ENCODE measurements at places on chromosomes 12 and 14.
A peak's percentile ranks its signal among the peaks of the same experiment; 100 is the strongest.

GRCh38 chr14:58296726-58297125 is 1.6 kb upstream of the ARID4A start:
- no peak for DNase-seq

- no peak for DNase-seq
Observed at GRCh38 chr12:11568155-11568761, 81.2 kb upstream of the ETV6 start.

- no peak for DNase-seq
Observed at GRCh38 chr12:122669397-122670070, 33.6 kb downstream of the HCAR2 start.

DNA sequence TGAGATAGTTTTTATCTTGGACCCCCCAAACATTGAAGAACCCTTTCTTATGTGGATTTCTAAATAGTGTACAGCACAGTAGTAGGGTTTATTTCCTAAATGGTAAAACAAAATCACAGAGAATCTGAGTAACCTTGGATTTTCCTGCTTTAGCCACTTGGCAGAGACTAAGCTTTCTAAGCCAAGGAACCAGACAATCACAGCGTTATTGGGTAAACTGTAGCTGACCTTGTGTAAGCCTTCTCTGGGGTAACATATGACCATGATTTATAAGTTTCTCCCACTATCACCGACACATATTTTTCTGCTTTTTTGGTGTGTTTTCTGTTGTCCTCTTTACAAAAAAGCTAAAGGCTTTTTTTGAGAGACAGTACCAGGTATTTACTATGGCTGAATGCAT is 136.3 kb upstream of the PZP start:
- no peak for DNase-seq

DNA sequence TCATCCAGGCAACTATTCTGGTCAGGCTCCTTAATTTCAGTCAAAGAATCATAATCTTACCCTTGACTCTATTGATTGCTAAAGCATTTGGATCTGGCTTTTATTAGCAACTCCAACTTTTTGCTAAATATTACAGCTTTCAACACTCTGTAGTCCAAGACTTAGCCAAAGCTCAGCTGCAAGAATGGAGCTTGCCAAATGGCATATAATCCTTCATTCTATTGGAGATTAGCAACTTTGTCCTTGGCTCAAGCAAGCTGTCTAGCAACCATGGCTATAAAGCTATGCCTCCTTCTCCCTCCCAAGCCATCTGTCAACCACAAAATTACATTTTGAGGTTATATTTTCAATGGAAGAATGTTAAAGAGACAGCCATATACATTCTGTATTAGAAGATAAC is 23.1 kb upstream of the NID2 start:
- DNase-seq, result no peak

DNA sequence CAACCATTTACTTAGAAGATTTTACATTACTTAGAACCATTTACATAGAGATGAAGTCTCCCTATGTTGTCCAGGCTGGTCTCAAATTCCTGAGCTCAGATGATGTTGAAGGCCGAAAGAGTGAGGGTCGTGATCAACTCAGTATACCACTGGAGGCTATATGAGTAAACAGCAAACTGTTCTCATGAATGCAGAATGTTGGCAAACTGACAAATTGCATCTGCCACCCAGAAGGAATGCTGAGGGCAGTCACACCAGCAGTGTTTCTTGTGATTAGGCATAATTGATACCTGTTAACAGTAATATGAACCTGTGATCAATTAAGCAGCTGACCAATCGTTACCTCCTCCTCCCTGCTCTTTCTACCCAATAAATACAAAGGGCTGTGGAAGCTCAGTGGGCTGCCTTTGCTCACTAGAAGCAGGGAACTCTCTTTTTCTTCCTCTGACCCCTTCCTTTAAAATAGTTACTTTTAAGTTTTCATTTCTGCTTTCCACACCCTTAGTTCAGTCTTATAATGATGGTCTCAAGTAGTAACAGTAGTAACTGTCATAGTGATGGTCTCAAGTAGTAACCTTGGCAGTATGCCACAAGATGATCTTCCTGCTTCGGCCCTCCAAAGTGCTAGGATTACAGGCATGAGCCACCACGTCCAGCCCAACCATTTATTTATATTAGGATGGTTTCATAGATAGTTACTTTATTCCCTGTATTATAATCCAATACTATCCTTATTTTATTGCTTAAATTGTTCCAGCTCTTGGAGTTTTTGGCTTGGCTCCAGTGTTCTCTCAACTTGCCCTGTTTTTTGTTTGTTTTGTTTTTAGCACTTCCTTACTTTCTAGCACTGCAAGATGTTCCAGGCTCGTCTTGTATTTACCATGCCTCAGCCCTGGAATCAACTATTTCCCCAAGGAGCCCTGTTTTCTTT is 25.8 kb downstream of the LIMA1 start:
- no peak for DNase-seq

DNA sequence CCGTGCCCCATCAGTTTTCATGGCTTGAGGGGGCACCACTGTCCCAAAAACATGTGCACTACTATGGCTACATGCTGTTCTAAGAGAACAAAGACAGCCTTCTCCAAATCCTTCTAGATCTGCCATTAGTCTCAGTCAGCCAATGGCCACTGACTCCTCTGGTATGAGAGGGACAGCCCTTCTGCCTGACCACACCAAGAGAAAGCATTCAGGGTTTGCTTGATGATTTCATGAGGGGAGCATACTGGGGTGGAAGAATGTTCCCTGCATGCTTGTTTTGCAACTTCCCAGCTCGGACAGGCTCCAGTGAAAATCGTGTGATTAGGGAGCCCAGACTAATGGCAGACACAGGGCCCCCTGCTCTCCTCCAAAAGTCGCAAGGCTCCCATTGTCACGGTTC is 199.6 kb upstream of the ALG10B start:
- no peak for DNase-seq

DNA sequence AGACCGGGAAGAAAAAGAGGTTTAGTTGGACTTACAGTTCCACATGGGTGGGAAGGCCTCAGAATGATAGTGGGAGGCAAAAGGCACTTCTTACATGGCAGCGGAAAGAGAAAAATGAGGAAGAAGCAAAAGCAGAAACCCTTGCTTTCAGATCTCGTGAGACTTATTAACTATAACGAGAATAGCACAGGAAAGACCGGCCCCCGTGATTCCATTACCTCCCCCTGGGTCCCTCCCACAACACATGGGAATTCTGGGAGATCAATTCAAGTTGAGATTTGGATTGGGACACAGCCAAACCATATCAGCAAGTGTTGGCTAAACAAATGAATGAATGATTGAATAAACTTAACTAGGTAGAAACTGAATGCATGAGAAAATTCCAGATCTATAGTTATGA is 85.3 kb upstream of the PARP11 start:
- DNase-seq, result no peak

DNA sequence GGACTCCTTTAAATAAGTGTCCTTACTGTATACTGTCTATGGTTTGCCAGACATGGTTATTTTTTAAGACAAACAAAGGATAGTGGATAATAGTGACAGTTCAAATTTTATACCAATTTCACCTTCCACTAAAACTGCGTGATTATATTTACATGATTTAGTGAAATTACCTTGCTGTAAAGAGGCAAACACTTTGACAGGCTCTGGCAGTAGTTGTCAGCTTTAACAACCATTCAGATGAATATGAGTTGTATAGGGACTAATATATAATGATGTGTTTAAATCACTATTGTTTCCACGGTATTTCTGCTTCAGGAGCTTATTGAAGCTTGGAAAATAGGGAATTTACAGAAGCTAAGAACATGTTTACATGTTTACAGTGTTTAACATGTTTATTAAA is 1364.0 kb downstream of the FSCB start:
- DNase-seq, result no peak

GRCh38 chr14:69615496-69616407 is 4.4 kb downstream of the SUSD6 start:
- DNase-seq, result peak; percentile 72

DNA sequence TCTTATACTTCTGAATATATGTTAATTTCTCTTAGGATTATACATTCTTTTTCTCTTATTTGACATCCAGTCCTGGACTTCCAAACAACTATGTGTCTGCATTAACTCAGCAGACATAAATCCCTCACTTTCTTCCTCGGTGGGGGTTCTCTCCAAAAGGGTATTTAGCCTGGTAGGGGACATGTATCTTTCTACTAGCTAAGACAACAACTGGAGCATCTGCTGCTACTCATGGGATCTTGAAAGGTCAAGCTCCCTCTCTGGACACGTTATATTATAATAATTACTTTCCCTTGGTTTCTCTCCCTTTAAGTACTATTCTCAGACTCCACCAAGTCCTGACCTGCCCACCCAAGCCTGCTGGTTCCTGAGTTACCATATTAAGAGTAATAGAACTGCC is 983.7 kb upstream of the FLRT2 start:
- DNase-seq, result no peak

GRCh38 chr12:124306686-124307555 is 12.0 kb downstream of the RFLNA start:
- DNase-seq, result no peak

GRCh38 chr12:54560374-54560858 is 11.0 kb downstream of the PDE1B start:
- peak; percentile 92 for DNase-seq

DNA sequence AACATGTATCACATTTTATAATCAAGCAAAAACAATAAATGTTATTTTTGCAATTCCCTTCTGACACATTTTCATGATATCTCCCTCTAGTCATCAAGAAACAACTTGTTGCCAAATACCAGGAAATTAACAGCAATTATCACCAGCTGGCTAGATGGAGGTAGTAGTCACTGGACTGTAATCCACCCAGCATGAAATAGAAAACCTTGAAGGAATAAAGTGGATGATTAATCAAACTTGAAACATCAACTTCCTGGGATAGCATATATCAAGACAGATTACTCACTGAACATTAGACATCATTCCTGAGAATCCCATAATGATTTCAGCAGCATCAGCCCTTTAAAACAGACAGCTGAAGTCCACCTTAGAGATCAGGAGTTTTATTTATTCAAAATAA is 259.0 kb downstream of the CCDC59 start:
- DNase-seq, result no peak

GRCh38 chr12:24479131-24479530 is 469.8 kb downstream of the BCAT1 start:
- no peak for DNase-seq

DNA sequence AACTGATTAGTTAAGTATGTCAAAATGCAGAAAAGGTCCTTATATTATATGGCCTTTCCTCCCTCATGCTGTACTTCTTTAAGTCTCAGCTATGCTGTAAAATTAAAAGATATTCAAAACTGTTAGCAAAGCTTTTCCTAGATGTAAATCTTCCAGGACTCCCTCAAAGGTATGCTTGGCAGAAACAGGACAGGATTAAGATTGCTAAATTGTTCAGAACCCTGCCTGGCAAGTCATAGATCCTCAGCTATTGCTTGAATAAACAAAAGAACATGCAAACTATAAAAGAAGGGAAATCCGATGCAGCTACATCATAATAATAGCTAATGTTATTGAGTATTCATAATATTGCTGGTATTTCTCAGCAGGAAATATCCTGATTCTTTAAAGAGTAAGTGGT is 322.6 kb downstream of the CCDC91 start:
- DNase-seq, result no peak

DNA sequence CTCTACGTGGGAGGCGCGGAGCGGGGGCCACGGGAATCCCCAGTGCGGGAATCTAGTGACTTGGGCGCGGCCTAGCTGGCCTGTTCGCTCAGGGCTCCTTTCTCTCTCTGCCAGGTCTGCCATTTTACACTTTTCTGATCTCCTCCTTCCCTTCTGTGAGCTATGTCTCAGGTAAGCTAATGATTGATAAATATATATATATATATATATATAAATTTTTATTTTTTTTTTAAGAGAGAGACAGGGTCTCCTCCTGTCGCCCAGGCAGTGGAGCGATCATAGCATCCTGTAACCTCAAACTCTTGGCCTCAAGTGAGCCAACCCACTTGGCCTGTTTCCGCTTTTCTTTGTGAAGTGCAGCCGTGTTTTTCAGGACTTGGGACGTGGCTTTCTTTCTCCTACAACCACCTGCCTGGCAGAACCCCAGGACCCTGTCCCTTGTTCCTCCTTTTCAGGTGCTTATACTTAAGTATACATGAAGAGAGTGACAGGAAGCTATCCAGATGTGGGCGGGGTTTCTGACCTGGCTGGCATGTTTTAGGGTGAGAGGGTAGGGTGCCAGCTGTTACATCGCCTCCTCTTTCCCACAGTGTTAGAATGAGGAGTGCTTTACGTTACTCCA is 547 bp downstream of the ZNF140 start:
- DNase-seq, result no peak

DNA sequence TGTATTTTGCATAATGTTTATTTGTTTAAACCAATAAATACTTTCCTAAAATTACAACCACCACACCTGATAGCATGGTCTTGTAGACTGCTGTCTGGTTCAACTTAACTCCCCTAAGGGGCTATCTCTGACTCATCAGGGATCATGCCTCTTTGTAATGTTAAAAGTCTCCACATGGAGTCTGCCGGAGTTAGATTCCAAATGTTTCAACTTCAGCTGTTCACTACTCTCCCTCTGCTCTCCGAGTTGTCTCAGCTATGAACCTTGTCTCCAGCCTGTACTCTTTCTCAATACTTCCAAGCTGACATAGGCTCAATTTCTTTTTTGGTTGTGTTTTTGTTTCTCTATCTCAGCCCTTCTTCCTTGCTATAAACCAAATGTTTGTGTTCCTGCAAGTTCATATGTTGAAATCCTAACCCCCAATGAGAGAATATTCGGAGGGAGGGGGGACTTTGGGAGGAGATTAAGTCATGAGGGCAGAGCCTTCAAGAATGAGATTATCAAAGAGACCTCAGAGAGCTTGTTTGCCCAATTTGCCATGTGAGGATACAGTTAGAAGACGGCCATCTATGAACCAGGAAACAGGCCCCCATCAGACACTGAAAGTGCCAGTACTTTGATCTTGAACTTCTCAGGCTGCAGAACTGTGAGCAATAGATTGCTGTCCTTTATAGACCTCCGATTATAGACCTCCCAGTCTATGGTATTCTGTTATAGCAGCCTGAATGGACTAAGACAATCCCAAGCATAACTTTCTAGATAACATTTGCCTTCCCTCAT is 858.2 kb downstream of the VRK1 start:
- DNase-seq, result no peak

- peak; percentile 69 for DNase-seq
Observed at GRCh38 chr12:95648990-95649791, 97.9 kb upstream of the USP44 start.

Data from ureter (tissue), 1 donor.